Stimulated activated CD4-positive, alpha-beta T cell treated with anti-CD3 and anti-CD28 coated beads, Interleukin-2, amount 100 ng/mL, for 24 hours (primary cell): ENCODE measurements at places on chromosomes 13 and 19.

- DNase-seq: no peak
Observed at GRCh38 chr13:96968027-96968426, 26.2 kb downstream of the OXGR1 start.

DNA sequence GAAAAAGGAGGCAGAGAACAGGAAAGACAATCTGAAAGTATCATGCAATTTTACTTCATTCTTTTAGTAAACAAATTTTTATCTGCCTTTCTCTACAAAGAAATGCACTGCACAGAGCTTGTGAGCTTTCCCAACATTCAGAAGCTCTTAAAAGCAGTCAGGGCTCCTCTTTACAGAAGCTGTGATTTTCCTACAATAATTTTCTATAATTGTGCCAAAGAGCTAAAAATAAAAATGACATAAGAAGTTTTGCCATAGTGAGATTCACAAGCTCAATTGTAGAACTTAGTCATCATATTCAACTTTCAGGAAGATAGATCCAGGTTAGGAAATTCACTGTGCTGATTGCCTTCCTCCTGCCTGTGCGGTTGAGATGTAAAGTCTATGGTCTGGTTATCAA lies 341.4 kb downstream of the PCDH9 start:
- DNase-seq: no peak

GRCh38 chr13:113860665-113861432 lies 3.0 kb downstream of the GAS6 start:
- DNase-seq: no peak

DNA sequence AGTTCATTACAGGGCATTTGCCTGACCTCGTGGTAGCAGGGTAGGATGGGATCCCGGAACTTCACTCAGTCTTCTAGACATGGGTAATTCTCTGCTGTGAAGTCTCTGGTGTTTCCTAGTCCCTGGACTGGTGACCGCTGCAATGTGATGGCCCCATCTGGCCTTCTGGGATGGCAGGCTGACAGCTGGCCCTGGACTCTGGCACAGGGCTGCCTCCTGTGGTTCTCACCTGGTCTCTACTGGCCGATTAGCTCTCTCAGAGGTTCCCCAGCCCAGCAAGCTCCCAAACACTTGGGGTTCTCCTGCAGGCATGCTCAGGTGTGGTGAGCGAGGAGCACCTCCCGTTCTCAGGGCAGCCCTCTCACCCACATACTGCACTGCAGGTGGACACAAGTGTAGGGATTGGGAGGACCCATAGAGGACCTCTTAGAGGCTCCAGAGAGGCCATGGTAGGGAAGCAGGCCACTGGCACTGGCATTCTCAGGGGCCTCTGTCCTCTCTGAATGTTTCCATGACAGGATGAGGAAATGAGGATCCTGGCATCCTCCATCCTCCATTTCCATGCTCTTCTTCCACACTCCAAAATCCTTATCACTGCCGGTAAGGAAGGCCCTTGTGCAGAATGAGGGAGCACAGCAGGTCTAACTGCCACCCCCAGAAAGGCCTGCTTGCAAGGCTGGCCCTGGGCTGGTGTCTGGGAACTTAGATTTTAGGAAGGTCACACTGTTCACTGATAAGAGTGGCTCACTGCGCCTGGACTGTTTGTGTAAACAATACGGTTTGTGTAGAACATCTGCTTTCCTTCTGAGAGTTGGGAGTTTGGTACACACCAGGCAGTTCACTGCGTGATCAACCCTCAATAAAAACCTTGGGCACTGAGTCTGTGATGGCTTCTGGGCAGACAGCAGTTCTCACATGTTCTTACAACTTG lies 31.5 kb upstream of the FARP1 start:
- DNase-seq: no peak

- DNase-seq: no peak
Observed at GRCh38 chr19:46427518-46428045, 1.2 kb downstream of the PNMA8C start.

- DNase-seq: no peak
Observed at GRCh38 chr19:2355168-2356035, 4.7 kb upstream of the TMPRSS9 start.

DNA sequence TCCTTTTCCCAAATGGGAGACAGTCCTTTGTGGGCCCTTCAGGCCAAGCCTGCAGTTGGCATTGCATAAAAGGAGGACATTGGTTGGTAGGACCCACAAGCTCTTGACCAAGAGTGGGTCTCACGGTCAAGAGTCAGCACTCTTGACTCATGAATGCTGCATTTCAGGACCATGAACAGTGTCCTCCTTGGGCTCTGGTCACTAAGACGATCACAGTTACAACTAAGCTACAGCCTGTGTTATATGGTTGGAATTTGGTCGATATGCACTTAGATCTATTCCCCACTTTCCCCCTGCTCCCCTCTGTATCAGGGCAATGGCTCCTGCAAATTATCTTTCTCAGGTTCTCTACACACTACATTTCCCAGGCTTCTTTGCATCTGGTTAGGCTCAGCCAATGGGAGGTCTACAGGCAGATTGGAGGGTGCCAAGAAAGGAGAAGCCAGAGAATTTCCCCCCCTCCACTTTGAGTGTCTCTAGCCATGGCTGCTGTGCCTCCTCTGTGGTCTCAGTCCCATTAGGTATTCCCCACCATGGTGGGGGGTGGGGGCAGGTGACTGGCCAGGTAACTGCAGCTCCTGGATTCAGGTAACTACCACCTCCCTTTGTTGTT lies 3.1 kb upstream of the OLFM2 start:
- no peak for DNase-seq

DNA sequence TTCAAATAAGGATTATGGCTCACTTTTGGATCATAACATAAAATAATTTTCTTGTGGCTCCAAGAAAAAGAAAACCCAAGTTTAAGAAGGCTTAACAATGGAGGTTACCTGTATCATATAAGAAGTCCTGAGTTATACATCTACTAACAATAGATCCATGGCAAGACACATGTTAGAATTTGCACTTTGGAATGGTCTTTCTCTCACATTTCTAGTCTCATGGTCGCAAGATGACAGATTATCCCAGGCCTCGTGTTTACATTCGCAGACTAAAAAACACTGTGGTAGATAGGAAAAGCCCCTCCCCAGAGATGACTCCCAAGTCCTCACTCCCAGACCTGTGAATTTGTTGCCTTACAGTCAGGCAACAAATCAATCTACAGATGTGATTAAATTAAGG lies 746.2 kb upstream of the GPC6 start:
- no peak for DNase-seq

DNA sequence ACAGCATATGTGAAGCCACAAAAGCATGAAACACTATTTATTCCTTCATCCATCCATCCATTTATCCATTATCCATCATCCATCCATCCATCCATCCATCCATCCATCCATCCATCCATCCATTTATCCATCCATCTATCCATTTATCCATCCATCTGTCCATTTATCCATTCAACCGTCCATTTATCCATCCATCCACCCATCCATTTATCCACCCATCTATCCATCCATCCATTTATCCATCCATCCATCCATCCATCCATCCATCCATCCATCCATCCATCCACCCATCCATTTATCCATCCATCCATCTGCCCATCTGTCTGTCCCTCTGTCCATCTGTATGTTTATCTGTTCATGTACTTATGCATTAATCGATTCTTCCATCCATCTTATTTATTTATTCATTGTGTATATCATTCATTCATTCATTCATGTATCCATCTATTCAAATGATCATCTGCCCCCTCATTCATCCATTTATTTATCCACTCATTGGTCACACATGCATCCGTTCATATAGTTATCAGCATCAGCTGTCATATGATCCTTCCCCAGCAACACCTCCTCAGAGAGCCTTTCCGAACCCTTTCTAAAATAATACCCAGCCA lies 7.0 kb upstream of the MYH14 start:
- no peak for DNase-seq

GRCh38 chr13:82341116-82341515 lies 1541.2 kb downstream of the SLITRK1 start:
- DNase-seq: no peak

GRCh38 chr19:30083125-30083681 lies 141.2 kb downstream of the URI1 start:
- no peak for DNase-seq

GRCh38 chr13:111862836-111863815 lies 203.8 kb upstream of the SOX1 start:
- no peak for DNase-seq

DNA sequence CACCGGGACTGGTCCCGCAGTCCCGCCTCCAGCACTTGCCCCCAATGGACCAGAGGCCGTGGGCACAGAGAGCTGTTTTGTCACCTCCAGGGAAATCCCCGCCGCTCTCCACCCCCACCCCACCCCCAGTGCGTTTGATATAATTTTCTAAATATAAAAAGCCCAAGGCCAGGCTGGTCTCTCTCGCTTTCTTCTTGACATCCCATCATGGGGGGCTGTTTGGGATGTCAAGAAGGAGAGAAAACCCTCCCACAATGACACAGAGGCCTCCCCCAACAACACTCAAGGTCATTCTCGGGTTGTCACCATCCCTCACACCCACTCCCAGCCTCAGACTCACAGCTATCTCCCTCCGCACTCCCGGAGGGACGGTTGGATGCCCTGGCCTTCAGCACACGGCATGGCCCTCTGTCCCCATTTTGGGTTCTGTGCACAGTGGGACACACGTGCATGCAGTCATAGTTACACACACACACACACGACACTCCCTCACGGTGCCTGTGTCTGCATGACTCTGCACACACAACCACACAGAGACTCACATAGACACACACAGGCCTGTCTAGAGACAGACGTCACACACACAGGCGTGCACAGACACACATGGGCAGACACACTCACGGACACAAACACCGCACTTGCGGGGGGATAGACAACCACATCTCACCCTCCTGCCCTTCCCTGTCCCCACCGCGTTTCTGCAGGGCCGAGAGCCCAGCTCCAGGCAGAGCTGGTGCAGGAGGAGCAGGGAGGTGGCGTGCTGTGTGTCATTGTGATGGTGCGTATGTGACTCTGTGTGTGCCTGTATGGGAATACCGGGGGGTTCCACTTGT lies 4.8 kb upstream of the NFIC start:
- no peak for DNase-seq

- DNase-seq: no peak
Observed at GRCh38 chr19:15913384-15913783, 15.5 kb upstream of the CYP4F2 start.

DNA sequence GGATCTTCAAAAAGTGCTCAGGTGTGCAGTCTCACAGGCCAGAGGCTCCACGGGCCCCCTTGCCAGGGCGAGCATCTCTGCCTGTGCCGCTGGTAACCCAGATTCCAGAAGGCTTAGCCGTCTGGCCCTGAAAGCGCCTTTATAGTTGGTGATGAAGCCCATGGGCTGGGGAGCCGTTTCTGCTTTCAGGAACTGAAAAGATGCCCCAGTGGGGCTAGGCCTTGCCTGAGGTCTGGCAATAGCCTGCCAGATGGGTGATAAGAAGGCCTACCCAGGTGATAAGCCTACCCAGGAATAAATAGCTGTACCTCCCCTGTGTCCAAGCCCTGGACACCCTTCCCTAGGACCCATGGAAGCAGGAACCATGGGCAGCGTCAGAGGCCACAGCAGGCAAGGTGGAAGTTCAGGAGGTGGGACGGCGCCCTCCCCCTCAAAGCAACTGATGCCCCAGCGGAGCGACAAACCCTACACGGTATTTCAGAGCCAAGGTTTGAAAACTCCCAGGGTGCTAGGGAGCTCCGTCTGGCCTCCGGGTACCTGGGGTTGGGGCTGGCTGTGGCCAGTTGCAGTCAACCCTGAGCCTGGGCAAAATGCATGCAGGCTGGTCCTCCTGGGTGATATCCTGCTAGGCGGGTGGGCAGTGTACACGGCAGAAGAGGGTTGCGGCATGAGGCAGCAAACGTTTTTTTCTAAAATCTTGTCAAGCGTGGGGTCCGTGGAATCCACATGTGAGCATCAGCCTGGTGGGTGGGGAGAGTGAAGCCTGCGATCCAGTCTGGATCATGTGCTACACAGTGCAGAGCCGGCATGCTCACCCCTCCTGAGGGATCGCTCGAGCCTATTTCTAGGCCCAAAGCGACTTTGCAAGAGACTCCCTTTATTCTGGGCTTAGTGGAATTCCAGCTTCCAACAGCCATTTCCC lies 45.3 kb downstream of the ACTN4 start:
- DNase-seq: no peak

GRCh38 chr19:1166872-1167573 lies 7.0 kb downstream of the SBNO2 start:
- DNase-seq: no peak

- no peak for DNase-seq
Observed at GRCh38 chr13:33213797-33214196, 71.8 kb downstream of the STARD13 start.

DNA sequence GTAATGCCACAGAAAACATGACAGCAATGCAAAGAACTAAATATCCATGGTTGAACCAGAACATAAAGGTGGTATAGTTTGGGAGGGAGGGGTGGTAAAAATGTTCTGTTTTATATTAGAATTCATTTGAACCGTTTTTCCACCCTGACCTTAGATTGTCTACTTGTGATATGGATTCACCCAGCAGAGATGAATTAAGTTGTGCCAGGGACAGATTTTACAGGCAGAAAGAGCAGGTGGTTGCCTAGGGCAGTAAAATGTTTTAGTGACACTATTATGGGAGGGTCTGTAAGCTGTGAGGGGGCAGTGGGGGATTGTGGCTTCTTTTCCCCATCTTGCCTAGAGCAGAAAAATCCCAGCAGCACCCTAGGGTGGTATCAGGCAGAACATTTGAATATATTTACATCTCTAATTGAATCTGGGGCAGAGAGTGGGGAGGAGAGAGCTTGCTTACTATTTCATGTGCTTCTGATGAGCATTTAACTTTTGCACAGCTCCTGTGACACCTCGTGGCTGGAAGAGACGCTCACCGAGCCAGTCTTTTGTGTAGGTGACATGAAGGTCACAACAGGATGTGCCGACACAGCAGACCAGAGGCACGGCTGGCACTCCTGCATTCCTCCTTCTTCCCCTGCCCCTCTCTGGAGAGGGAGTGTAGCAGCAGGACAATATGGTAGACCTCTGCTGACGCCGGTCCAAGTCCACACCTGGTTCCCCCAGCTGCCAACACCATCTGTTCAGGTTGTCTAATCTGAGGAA lies 452.3 kb downstream of the IRS2 start:
- no peak for DNase-seq

- no peak for DNase-seq
Observed at GRCh38 chr13:111620166-111620565, 299.7 kb downstream of the TEX29 start.

DNA sequence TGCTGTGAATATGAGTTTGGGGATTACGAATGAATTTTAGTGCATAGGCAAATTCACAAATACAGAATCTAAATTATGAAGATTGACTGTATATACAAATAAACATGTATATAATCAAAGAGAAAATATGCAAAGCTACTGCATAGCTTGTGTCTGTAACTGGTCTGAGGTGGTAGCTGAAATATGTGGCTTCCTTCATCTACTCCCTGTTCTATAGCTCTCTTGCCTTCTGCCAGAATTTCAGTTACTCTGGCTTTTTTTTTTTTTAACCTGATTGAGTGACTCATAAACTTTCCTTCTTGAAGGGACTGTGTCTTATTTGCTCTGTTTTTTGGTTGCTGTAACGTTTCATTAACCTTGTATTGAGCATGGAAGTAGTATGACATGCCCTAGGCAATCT lies 26.6 kb downstream of the DNAJC3 start:
- DNase-seq: no peak
